SK-N-DZ (cell line): ENCODE measurements at places on chromosomes 16 and 17.

DNA sequence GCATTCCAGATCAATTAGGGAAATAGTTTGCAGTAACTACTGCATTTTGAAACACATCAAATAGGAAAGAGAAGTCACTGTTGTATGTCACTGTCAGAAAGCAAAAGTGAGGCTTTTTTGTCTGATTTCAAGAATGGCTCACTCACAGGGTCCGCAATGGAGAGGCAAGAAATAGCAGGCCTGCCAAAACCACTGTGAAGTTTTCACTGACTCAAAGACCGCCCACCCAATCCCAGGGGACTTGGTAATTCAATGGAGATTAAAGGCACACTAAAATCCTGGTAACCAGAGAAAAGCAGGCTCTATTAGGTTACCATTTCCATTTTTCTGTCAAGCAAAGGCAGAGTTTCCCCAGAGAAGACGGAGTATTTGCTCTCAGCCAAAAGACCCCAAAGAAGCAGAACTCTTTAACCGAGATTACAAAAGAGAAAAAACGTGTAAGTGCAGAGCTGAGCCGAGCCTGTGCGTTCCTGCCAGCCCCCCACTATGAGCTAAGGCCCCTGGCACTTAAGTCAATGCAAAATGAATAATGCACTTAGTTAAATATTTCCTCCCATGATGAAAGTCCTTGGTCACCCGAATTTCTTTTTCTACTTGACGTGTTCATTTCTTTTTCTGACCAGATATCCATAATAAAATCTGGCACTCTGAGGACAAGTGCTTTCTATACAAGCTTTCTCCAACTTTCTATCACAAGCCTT is 57.0 kb downstream of the FOXL1 start:
- DNase-seq = peak; percentile 9

GRCh38 chr17:49285716-49286115 is 55.1 kb upstream of the PHOSPHO1 start:
- no peak for DNase-seq

DNA sequence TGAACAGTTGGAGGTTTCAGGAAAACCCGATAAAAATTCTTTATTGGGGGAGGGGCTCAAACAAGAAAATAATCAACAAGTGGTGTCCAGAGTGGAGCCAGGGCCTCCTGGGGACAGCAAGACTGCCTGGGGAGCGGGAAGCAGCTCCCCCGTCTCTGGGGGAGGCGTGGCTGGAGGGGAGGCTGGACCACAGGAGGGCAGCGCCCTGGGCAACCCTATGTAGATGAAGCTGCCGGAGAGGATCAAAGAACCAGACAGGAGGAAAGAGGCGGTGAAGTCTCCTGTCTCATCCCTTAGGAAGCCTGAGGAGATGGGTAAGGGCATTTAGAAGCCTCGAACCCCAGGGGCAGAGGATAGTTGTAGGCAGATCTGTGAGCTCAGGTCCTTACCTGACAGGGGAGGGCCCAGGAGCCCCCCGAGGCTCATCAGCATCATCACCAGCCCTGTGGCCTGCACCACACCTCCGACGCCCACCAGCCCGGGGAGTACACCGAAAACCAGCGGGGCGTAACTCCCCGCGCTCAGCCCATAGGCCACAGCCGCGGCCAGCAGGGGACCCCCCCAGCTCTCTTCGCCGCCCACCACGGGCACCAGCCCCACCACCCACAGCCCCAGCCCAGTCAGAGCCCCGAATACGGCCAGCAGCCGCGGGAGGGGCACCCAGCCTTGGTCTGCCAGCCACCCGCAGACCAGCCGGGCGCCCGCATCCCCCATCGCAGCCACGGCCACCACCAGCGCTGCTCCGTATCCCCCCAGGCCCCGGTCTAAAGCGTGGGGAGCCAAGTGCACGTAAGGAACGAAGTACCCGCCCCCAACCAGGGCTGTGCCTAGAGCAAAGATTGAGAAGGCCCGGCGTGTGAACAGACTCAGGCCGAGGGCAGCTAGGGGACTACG is 2.0 kb downstream of the SLC16A11 start:
- no peak for DNase-seq

DNA sequence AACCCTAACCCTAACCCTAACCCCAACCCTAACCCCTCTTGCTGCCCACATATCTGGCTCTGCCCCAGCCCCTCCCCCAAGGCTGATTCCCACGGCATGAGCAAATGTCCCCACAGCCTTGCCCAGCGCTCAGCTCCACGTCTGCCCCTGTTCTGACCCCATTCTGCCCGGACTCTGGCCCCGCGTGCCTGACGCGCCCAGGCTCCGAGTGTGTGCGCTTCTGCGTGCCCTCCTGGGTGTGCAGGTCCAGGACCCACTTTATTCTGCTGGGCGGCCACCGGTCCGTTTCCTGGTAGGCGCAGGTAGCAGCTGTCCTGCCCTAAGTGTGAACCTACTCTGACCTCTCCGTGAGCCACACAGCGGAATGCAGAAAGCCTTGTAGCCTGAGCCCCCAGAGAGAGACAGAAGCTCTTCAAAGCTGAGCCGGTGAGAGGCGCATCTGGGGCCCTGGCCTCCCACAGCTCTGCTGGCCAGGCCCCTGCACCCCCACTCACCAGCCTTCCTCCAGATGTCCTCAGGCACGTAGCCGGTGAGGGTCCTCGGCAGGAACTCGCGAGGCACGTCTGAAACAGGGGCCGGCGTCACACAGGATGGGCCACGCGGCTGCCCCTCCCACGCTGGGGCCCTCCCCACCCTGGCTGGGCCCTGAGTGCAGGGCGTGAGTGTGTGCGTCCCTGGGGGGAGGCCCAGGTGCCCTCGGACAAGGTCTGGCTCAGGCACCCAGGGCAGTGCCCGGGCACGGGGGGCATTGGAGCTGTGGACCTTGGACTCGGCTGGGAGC is 14.0 kb upstream of the PABPN1L start:
- no peak for DNase-seq

- DNase-seq = no peak
Measured at GRCh38 chr16:71724320-71724751, at the start of gene PHLPP2. TSS of gene PHLPP2 (minus strand) at chr16:71724701. CDS start at chr16:71714795, 9,906 bp downstream.

DNA sequence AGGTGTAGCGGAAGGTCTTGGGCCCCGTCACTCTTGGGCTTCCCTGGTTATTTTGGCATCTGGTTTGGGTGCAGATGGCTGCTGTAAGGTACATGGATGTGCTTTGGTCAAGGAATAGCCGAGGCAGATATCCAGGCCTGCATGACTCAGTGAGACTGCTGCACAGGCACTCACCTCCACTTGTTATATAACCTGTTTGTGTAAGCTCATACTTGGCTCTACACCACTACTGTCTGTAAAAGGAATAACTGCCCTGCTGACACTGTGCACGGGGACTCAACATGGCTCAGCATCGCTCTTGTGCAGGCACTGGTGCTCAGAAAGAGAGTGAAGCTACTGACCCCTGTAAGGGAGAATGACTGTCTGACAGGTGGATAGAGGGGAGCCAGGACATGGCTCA is 42.3 kb upstream of the ARL4D start:
- no peak for DNase-seq

GRCh38 chr16:52453644-52454043 is 93.3 kb downstream of the TOX3 start:
- DNase-seq = no peak
